ENCODE measurements at places on chromosomes 5 and 9.
A peak's percentile ranks its signal among the peaks of the same experiment; 100 is the strongest.

GRCh38 chr9:132986640-132987620 lies 8.4 kb downstream of the GFI1B start:
- DNase-seq = no peak

GRCh38 chr5:90560771-90561170 lies 2.2 kb downstream of the ADGRV1 start:
- DNase-seq = no peak

DNA sequence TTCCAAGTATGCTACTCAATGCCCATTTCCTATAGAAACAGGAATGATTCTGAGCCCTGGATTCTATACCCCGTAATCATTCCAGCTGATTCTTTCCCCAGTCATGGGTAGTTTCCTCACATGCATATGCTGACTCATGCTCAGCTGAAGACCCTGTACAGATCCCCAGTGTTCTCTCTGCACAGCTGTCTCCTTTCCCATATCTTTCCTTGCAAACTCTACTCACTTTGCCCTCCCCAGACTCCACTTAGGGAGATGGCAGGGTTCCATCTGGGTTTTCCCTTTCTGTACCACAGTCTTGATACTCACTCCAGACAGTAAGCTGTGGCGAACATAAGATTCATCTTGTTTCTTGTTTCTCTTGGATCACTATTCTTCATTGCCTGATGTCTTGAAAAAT lies 357.6 kb downstream of the RAB3C start:
- no peak for DNase-seq

GRCh38 chr9:31847963-31848362 lies 536.5 kb upstream of the ACO1 start:
- no peak for DNase-seq

DNA sequence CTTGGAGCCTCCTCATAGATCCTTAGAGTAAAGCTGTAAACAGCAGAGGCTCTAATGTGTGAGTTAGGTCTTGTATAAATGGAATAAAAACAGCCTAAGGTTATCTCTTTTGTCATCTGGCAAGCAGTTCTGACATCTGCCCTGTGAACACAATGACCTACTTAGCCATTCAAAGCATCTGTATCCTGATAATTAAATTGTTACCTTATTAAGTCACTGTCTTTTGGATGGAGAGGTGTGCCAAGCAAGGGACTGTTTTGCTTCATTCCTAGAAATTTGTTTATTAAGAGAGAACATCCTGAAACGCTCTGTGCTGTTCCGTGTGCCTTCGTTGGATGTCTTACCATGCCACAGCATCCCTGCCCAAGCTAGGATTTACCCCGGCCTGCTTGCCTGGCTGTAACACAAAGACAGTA lies 1.5 kb downstream of the LSM11 start:
- DNase-seq = no peak

GRCh38 chr5:60841361-60841760 lies 2.7 kb downstream of the ELOVL7 start:
- DNase-seq = no peak

- DNase-seq = no peak
Measured at GRCh38 chr5:36215910-36216309, 25.8 kb downstream of the NADK2 start.

DNA sequence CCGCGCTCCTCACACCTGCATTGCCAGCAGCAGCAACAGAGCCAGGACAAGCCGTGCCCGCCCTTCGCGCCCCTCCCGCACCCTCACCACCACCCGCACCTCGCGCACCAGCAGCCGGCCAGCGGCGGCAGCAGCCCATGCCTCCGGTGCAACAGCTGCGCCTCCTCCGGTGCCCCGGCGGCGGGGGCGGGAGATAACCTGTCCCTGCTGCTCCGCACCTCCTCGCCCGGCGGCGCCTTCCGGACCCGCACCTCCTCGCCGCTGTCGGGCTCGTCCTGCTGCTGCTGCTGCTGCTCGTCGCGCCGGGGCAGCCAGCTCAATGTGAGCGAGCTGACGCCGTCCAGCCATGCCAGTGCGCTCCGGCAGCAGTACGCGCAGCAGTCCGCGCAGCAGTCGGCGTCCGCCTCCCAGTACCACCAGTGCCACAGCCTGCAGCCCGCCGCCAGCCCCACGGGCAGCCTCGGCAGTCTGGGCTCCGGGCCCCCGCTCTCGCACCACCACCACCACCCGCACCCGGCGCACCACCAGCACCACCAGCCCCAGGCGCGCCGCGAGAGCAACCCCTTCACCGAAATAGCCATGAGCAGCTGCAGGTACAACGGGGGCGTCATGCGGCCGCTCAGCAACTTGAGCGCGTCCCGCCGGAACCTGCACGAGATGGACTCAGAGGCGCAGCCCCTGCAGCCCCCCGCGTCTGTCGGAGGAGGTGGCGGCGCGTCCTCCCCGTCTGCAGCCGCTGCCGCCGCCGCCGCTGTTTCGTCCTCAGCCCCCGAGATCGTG lies 517 bp downstream of the KCNN2 start:
- peak; percentile 21 for DNase-seq

GRCh38 chr9:88660611-88661010 lies 125.6 kb downstream of the NXNL2 start:
- DNase-seq = no peak

- no peak for DNase-seq
Measured at GRCh38 chr9:127030814-127031740, 91.4 kb downstream of the ANGPTL2 start.

GRCh38 chr9:133282464-133283238 lies 7.7 kb upstream of the ABO start:
- no peak for DNase-seq

DNA sequence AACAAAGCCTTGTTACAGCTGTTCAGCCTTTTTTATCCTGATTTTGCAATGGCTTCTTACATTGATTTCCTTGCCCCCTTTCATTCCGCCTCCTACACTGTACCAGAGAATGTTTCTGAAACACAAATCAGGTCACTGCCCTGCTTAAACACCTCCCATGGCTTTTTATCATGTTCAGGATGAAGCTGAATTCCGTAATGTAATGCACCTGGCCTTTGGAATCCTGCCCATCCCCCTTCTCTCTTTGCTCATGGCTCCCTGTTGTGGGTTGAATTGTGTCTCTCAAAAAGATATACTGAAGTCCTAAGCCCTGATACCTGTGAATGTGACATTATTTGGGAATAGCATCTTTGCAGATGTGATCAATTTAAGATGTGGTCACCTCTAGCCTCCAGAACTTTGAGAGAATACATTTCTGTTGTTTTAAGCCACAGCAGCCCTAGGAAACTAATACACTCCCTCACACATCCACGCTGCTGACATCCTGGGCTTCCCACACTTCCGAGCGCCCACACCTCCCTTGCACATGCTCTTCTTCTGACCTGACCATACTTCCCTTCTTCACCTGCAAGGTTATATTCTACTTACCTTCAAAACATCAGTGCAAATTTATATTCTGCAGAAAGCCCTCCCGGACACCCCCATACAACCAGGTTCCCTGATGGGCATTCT lies 101.2 kb downstream of the DNAH5 start:
- no peak for DNase-seq

GRCh38 chr5:128197896-128198522 lies 114.4 kb downstream of the SLC12A2 start:
- DNase-seq = no peak

DNA sequence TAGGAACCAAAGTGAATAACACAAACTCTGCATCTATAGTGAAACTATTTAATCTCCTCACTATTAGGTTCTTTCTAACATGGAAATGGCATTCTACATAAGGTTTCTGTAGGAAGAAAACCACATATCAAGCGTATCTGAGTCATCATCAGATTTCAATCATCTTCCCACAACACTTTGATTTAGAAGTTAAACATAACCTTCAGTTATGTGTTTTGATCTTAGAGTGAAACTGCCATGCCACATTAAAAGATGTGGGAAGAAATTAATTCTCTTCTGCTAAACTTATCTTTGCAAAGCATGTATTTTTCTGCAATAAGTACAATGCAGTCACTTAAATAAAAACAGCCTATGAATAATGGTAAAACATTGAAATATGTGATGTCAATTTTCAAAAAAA lies 55.0 kb downstream of the MEF2C start:
- DNase-seq = no peak

Data from AG20443 (cell line).